Activated CD8-positive, alpha-beta memory T cell treated with anti-CD3 and anti-CD28 coated beads for 1 hour (primary cell): ENCODE measurements at places on chromosomes 5 and 9.

GRCh38 chr9:121369595-121370265 lies at the start of gene STOM:
Gene STOM (minus strand): TSS chr9:121370250. CDS start chr9:121370187, 63 bp downstream.
- peak; percentile 37 for DNase-seq

DNA sequence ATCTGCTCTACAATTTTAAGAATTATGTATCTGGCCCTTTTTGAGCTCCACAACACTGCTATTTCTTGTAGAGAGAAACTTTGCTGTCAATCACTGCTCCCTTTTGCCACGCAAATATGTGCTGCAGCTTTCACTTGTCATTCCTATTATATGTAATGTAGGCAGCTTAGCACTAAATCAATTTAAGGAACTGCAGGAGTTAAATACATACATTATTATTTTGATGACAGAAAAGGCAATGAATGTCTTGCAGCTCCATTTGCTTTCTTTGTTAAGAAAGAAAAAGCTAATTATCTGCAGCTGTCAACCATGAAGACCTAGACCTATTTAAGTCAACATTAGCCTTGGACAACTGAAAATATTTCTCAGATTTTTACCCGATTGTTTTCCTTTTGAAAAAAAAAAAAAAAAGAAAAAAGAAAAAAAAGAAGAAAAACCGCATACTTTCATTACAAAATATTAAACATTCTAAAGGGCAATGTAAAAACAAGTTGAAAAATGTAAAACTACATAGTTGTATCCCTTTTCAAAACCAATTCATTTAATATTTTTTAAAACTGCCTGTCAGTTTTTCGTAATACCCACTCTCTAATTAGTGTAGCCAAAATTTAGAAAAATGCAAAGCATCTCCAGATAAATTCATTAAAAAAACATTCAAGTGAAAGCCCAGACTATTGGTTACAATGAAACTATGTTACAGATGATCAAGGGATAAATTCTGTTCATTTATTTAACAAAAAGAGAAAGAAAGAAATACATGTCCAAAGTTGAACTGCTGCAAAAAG lies 57.2 kb downstream of the RFX3 start:
- DNase-seq: no peak

DNA sequence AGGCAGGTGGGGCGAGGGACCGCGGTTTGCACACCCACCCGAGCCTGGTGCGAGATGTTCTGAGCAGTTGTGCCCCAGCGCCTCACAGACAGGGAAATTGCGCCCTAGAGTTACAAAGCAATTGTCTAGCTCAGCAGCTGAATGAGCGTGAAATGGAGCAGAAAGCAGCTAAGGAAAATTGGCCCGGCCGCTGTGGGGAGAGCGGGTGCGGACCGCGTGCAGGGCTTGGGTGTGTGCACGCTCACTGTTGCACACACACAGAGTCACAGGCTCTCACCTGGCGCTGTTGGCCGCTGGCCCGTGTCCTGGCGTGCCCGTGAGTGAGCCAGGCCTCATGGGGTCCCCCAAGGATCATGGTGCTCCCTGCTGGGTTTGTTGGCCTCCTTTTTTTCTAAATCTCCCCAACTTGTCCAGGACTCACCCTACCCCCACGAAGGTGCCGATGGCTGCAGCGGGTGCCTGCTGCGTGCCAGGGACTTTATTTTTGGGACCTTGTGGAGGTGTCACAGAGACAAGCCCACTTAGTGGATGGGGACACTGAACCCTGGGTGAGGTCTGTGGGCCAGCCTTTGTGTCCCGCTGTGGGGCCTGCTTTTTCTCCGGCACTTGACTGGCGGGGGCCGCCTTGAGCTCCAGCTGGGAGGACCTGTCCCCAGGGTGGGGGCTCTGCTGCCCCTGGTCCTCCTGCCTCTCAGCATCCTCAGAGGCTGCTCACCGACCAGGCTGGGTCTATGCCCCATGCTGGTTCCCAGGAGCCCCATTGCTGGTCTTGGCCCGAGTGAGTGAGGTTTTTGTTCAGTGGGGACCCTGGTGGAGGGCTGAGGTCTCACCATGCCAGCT lies 5.2 kb downstream of the RXRA start:
- DNase-seq: no peak

GRCh38 chr9:69458176-69458575 lies 133.2 kb downstream of the ENTREP1 start:
- DNase-seq: no peak

GRCh38 chr5:90099099-90099498 lies 310.5 kb downstream of the CETN3 start:
- DNase-seq: no peak

DNA sequence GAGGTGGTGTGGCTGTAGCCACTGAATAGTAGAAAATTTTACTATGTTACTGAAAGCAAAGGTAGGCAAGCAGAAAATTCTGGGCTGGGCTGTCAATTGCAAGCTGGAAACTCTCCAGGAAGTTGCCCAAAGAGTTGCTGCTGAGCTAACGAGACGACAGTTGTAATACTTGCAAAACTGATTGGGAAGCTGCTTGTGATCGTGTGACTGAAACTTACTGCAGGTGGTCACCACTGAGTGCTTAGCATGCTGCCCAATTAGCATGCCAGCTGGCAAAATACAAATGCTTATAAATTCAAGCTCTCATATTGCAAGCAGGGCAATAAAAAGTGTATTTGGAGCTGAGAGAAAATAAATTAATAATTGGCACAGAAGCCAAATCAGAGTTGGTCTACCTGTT lies 758.5 kb upstream of the EDIL3 start:
- no peak for DNase-seq

GRCh38 chr5:130571076-130571475 lies 594.0 kb downstream of the HINT1 start:
- no peak for DNase-seq

DNA sequence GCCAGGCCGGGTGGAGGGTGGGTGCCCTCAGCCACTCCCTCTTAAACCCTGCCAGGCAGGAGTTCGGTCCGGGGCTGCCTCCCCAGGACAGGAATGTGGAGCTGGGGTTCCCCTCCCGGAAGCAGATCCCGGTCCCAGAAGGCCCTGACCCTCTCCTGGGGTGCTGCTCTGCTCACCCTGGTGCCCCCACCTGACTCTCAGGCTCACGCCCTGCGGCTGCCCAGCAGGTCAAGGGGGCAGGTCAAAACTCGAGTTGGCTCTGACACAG lies 3.7 kb upstream of the NRARP start:
- no peak for DNase-seq

DNA sequence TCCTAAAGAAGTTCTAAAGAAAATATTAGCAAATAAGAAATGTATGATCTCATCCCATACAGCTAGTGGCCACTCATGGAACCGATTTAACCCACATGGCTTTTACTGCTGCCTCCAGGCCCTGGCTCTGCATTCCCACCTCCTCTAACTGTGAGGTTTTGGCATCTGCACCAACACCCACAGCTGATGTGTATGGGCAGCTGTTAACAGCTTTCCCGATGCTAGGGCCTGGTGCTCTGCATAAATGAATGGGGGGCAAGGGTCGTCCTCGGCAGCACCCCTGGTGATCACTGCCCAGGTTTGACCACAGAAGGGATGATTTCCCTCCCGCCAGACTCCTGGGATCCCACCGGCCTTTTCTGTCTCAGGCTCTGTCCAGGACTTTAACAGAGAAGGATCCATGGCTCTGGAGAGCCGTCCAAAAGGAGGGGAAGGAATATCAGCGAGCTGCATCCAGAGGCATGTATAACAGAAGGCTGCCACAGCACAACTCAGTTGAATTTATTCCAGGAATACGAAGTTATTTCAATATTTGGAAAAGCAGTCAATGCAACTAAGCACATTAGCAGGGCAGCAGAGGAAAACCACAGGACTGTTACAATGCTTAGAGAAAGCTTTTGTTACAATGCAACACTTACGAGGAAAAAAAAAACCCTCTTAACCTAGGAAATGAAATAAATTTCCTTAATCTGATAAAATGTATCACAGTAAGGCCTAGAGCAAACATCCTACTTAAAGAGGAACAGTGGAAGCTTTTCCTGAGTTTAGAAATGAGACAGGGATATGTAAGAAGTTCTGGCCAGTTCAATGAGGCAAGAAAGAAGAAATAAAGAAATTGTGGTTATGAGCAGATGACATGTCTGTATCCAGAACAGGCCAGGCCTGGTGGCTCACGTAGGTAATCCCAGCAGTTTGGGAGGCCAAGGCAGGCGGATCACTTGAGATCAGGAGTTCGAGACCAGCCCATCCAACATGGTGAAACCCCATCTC lies 63.1 kb downstream of the NACC2 start:
- DNase-seq: no peak

DNA sequence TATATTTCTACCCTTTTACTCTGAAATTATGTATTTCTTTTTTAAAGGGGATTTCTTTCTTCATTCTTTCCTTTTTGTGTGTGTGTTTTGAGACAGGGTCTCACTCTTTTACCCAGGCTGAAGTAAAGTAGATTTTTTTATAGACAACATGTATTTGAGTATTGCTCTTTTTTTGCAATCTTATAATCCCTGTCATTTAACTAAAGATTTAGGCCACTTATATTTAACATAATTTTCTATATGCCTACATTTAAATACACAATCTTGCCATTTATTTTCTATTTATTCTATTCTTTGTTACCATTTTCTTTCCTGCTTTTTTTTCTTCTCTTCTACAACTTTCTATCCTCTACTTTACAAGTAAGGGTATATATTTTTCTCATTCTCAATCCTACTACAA lies 416.0 kb upstream of the IRX2 start:
- no peak for DNase-seq

- no peak for DNase-seq
These were observed 67.4 kb downstream of the CDO1 start for GRCh38 chr5:115749016-115749415.

DNA sequence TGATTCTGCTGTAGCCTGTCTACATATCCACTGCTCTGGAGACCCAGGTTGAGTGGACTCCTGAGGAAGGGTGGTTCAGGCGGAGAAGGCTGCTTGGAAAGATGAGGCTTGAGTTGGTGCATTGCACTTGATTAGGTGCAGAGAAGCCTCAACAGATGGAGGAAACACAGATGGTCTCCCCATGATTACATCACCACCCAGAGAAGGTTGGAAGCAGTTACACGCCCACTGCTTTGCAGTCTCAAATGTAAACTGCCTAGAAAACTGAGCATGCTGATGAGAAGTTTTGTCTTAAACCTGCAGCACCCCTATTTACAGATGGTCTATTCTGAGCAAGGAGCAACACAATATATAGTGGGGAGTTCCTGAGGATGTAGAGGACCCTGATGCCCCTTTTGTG lies 266.6 kb downstream of the PIK3R1 start:
- no peak for DNase-seq

DNA sequence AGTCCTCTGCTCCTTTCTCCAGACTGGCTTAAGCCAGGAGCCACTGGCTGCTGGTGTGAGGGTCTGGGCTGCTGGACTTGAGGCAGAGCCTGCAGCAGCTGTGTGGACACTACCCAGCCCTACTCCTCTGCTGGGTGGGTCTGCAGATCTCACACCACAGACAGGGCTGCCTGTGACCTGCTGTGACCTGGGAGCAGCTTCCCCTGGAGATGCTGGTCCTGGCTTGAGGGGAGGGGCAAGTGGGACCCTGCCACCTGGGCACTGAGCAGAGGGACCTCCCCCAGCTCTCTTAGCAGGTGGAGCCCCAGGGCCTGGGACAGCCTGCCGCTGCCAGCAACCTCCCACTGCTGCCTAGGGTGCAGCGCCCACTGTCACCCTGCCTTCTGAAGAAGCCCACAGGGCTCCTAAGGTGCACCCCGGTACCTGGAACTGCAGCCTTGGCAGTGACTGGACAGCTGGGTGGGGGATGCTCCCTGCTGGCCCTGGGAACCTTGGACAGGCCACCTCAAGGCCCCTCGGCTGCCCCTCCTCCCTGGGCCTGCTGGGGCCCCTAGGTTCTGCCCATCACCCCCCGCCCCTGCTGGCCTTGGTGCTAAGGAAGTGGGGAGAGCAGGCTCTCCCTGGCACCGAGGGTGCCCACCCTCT lies 9.1 kb downstream of the CACFD1 start:
- DNase-seq: no peak

- no peak for DNase-seq
These were observed 539.6 kb downstream of the CCDC171 start for GRCh38 chr9:16092142-16093091.

DNA sequence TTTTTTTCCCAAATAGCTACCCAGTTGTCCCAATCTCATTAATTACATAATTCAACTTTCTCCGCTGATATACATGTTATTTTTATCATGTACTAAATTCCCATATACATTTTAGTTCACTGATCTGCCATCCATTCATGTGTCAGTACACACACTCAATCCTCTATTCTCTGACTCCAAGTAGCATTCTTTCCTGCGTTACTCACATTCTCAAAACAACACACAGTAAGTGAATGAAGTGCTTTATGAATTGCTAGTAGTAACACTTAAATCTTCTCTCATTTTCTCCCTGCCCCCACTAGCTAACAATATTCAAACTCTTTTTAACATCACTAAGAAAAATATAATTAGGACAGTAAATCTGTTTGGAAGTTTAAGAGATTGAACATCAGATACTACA lies 8.9 kb downstream of the ZNF366 start:
- no peak for DNase-seq

GRCh38 chr5:88887342-88887741 lies 4.4 kb upstream of the MEF2C start:
- DNase-seq: no peak

GRCh38 chr5:56264417-56265025 lies 31.4 kb upstream of the ANKRD55 start:
- DNase-seq: no peak

GRCh38 chr5:4387290-4387689 lies 752.8 kb upstream of the ADAMTS16 start:
- DNase-seq: no peak

GRCh38 chr9:124779368-124780059 lies 2.6 kb downstream of the OLFML2A start:
- no peak for DNase-seq
